ENCODE measurements at places on chromosomes 1 and 21. TPM values are rescaled to one million over a fixed set of nuclear protein-coding genes. Genes with fewer than 3 reads are reported as not detected.

DNA sequence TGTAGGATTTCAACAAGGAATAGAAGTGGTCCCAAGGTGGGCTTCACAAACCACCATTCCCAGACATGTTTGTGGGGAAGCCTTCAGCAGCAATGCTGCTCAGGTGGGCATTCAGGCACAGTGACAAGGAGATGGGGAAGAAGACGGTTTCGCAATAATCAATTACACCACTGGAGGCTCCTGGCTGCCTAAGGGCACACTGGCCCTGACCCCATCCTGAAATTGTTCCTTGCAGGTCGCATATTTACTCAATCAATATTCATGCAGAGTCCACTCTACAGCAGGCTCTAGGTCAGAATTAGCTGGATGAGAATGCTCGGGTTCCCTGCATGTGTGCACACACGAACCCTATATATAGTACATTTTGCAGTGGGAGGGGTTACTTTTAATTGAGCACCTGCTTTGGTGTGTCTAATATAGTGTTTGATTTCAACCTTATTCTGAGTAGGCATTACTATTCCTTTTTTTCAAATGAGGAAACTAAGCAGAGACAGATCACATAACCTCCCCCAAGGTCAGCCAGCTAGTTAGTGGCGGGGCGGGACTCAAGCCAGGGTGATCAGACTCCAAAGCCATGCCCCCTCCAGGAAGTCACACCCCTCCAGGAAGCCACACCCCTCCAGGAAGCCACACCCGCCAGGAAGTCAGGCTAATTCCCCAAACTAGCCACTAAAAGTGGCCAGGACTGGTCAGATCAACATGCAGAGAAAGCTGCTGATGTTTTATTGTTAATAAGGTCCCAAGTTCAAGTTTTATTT is 106.5 kb downstream of the HLCS start:
- DNase-seq: no peak

DNA sequence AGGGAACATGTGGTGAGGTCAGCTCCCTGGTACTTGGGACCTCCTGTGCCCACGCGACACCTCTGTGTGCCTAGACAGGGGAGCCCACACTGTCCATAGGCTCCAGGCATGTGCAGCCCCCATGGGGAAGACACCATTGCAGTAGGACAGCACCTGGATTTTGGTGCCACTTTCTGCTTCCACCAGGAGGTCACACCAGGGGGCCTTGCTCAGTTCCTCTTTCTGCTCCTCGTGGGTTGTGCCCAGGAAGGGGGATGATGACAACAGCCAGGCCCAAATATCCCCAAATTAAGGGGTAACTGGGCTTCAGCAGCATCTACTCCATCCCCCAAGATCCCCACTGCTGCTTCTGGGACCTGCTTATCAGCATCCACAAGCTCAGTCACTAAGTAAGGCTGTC is 358.2 kb upstream of the KAZN start:
- no peak for DNase-seq

- DNase-seq: no peak
Observed at GRCh38 chr1:5220421-5220820, 566.0 kb downstream of the AJAP1 start.

- DNase-seq: no peak
Observed at GRCh38 chr1:93633313-93633712, 48.3 kb downstream of the BCAR3 start.

GRCh38 chr1:173447224-173447623 is 29.9 kb upstream of the PRDX6 start:
- no peak for DNase-seq

Gene IVL
- not detected for polyA plus RNA-seq

Gene S100A3
- 0.77 TPM for polyA plus RNA-seq

All from forelimb muscle (tissue), 1 donor.